Stomach (tissue), 19 donors: ENCODE measurements at places on chromosomes 16 and 17. TPM values are rescaled to one million over a fixed set of nuclear protein-coding genes. Genes with fewer than 3 reads are reported as not detected.

The RUNDC3A gene
- 1.3 TPM for total RNA-seq

The TBX6 gene
- total RNA-seq: not detected

The GPATCH8 gene
- 23.9 TPM for total RNA-seq

DNA sequence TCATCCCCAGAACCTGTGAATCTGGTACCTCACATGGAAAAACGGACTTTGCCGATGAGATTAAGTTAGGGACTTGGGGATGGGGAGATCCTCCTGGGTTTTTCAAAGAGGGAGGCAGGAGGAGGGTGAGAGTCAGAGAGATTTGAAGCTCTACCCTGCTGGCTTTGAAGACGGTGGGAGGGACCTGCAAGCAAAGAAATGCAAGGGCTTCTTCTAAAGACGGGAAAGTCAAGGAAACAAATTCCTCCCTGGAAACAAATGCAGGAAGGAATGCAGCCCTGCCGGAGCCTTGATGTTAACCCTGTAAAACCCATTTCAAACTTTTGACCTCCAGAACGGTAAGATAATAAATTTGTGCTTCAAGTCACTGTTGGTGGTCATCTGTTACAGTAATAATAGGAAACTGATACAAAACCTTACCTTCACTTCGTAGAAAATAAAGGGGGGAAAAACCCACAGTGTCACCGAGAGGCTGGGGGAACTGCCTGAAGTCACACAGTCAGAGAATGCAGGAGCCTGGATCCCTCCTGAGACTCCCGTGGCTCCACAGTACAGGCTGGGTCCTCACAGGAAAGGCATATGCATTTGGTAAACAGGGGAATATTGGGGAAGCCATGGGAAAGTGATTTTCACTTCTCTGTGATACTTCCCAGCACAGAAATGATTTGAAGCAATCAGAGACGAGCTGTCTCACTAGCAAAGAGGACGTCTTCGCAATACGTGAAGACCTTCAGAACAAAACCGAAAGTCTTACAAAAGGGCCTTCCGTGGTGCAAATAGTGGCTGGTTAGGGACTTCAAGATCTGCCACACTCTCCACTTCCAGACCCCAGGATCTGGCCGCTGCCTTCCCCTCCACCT lies 58.9 kb upstream of the CLEC3A start:
- H3K36me3 ChIP-seq: no peaks in the 10 kb centered on the region
- no peaks in the 10 kb centered on the region for H3K4me1 ChIP-seq
- no peak overlapping the region for H3K4me3 ChIP-seq
- H3K27ac ChIP-seq: no peak overlapping the region
- DNase-seq: no peak

DNA sequence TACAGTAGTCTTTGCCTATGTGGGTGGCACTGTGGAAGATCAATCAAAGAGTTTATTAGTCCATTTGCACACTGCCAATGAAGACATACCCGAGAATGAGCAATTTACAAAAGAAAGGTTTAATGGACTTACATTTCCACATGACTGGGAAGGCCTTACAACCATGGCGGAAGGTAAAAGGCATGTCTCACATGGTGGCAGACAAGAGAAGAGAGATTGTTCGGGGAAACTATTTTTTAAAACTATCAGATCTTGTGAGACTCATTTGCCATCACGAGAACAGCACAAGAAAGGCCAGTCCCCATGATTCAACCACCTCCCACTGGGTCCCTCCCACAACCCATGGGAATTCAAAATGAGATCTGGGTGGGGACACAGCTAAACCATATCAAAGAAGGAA lies 432.1 kb downstream of the ZFHX3 start:
- H3K4me3 ChIP-seq: no peak overlapping the region
- H3K27ac ChIP-seq: no peak overlapping the region
- H3K4me1 ChIP-seq: no peaks in the 10 kb centered on the region
- H3K27me3 ChIP-seq: no peaks in the 10 kb centered on the region
- no peak for DNase-seq
